ENCODE measurements at places on chromosomes 6 and 20. TPM values are rescaled to one million over a fixed set of nuclear protein-coding genes. Genes with fewer than 3 reads are reported as not detected.

Gene MYL9
- total RNA-seq: not detected

GRCh38 chr6:56245903-56246351, 1.5 kb downstream of the COL21A1 start:
- no peaks in the 10 kb centered on the region for H3K36me3 ChIP-seq
- H3K4me3 ChIP-seq: no peak overlapping the region
- no peak for DNase-seq
- H3K27me3 ChIP-seq: no peaks in the 10 kb centered on the region
- H3K4me1 ChIP-seq: no peaks in the 10 kb centered on the region

GRCh38 chr20:62815066-62815991, 1.5 kb upstream of the COL9A3 start:
- no peak overlapping the region for H3K27ac ChIP-seq
- H3K27me3 ChIP-seq: peaks cover 44% of the 10 kb centered on the region
- DNase-seq: no peak
- H3K4me1 ChIP-seq: peaks cover 26% of the 10 kb centered on the region

Gene SLC17A3
- 0.50 TPM for total RNA-seq

DNA sequence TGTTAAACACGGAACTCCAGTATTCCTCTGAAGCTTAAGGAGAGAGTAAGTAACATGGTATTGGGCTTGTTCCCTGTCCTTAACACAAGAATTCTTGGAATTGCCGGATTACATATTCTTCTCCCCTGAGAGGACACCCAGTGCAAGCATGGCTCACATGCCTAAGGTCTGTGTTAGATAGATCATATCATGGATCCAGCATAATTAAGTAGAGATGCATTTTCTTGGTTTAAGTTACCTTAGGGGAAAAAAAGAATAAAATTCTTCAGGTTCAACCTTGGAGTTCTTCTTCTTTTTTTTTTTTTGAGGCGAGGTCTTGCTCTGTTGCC, 53.9 kb downstream of the AKAP12 start:
- no peak for DNase-seq
- no peak overlapping the region for H3K27ac ChIP-seq
- no peaks in the 10 kb centered on the region for H3K36me3 ChIP-seq
- no peaks in the 10 kb centered on the region for H3K4me1 ChIP-seq
- H3K27me3 ChIP-seq: peaks cover under 1% of the 10 kb centered on the region
- no peak overlapping the region for H3K4me3 ChIP-seq

DNA sequence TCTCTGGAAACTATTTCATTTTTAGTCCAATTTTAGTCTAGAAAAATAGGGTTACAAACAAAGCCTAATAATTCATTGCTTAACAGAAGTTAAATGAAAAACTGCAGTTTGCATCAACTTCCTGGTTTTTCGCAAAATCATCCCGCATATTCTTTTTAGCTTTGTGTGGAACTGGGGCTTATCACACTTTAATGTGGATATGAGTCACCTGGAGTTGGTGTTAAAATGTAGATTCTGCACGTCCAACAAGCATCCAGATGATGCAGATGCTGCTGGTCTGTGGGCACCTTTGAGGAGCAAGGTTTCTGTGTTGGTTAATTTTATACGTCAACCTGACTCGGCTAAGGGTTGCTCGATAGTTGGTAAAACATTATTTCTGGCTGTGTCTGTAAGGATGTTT, 126.1 kb downstream of the PLCB4 start:
- H3K4me1 ChIP-seq: no peaks in the 10 kb centered on the region
- no peaks in the 10 kb centered on the region for H3K27me3 ChIP-seq
- no peak for DNase-seq

GRCh38 chr20:21048841-21049273, 57.3 kb downstream of the LINC00237 start:
- no peaks in the 10 kb centered on the region for H3K36me3 ChIP-seq
- H3K27ac ChIP-seq: no peak overlapping the region
- H3K4me1 ChIP-seq: no peaks in the 10 kb centered on the region
- peak; percentile 16 for DNase-seq
- peaks cover 7% of the 10 kb centered on the region for H3K27me3 ChIP-seq
